Fibroblast of skin of left biceps (primary cell): ENCODE measurements at places on chromosomes 3 and 15.

- no peak for DNase-seq
These were observed 309.7 kb upstream of the GADL1 start for GRCh38 chr3:31203960-31204795.

GRCh38 chr3:25038271-25038670 lies 389.8 kb upstream of the RARB start:
- DNase-seq, result no peak

GRCh38 chr15:100665570-100665969 lies 63.2 kb downstream of the ASB7 start:
- no peak for DNase-seq

- DNase-seq, result no peak
These were observed 64.2 kb downstream of the SCAPER start for GRCh38 chr15:76840830-76841460.

DNA sequence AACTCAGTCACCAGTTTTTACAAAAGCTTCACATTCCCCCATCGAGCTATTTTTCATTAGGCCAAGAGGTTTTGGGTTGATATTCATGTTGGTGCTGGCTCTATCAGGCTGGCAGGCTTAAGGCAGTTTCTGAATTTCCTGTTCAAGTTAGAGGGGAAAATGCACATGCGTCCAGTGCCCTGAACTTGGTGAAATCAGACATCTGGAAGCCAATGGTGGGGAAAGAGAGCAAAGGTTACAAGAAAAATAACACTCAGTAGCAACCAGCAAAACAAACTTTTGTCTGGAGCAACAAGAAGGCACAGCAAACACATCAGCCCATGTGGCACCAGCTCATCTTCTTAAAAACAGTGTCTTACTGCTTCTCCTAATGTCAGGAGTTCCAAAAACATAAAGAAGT lies 155.6 kb upstream of the TSC22D2 start:
- no peak for DNase-seq

DNA sequence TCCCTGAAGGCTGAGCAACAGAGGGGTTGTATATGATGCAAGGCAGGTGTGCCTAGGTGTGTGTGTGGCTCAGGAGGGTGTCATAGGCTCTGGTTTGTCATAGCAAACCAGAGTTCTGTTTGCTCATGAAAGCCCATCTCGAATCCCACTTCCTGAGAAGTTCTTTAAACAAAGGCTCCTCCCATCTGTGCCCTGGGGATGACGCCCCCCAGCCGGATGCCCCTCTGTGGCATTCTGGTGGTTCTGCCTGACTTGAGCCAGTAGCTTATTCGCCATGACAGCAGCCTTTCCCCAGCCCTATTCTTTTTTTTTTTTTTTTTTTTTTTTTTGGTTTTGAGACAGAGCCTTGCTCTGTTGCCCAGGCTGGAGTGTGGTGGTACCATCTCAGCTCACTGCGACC lies 45.4 kb downstream of the PDIA5 start:
- no peak for DNase-seq

DNA sequence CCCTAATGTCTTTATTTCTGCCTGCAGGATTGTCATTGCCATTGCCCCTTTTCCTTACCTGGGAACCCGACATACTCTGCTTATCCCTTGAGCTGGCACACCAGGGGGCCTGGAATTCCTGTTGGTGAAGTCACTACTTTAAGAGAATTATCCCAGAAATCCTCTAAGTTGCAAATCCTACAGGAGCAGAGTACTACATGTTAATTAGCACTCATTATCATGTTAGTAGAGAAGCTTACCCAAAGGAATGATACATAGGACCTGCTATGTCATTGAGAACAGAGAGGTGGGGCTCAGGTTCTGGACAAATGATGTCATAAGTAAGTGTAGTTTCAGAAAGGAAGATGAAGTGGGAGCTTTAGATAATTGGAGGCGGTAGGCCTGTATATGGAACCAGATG lies 27.4 kb downstream of the SCG5 start:
- DNase-seq, result no peak

DNA sequence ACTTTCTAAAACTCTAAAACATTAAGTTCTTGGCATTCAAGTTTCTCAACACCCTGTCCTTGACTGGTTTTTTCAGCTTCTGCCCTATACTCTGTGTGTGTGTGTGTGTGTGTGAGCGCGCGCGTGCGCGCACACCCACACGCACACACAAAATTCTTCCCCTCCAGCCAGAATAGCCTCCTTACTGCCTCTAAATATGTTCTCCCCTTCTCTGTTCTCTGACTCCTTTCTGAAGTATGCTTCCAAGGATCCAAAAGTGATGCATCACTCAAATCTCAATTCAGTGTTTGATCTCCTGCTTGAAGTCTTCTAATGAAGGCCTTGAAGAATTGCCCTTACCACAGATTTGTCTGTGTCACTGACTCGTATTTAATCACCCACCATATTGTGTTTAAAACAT lies 129.8 kb downstream of the SLC25A26 start:
- no peak for DNase-seq

DNA sequence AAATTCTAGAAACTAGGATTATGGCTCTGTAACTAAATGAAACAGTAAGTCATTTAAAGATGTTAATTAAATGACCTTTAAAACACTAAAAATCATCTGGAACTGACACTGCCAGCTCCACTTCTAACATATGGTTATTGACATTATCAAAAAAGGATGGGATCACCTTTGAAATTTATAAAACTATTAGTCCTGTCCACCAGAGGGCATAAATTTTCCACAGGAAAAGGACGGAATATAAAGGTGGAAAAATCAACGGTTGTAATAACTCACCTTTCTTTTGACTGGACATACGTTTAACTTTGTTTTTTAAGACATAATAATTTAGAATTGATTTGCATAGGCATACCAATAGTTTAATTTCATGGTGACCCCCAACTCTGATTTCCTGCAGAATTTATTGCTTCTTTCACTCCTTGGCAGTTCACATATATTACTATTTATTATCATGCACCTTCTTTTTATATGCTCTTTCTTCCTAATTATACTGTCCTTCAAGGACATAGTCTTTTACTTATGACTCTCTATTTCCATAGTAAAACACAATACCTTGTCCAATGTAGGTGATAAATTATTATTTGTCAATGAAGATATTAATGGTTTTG lies 345.7 kb downstream of the CADM2 start:
- DNase-seq, result no peak

- DNase-seq, result no peak
These were observed 326.6 kb downstream of the NR2F2 start for GRCh38 chr15:96657096-96657495.

DNA sequence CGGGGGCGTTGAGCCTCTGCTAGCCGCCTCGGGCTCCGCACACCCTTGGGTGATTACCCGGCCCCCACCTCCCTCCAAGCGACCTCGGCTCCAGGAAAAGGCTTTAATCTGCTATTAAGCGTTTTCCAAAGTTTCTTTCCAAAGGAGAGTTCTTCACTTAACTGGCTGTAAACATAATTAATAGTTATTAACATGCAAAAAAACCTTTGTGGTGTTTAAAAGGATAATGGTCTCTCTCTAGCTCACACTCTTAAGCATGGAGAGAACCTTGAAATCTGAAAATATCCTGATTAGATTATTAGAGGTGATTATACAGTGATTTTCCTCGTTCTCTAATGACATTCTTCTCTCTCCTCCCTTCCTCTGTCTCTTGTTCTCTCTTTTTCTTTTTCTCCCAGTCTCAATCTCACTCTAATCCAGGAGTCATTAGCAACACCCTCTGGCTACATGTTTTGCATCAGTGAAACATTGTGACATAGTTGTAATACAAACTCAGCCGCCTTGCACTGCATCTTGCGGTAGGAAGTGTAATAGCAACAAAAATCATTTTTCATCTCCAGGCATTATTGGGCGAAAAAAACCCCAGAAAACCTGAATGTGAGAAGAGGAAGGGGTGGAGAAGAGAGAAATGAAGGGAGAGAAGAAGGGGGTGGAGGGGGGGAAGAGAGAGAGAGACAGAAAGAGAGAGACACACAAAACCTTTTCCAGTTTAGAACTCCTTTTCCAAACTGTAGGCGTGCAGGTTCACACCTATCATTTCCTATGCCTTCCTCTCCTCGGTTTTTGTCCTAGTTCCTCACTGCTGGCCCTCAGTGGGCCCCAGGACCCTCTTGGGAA lies 24.4 kb downstream of the NR2F2 start:
- DNase-seq, result peak; percentile 53

- no peak for DNase-seq
These were observed 13.6 kb upstream of the AHSG start for GRCh38 chr3:186599142-186599784.

DNA sequence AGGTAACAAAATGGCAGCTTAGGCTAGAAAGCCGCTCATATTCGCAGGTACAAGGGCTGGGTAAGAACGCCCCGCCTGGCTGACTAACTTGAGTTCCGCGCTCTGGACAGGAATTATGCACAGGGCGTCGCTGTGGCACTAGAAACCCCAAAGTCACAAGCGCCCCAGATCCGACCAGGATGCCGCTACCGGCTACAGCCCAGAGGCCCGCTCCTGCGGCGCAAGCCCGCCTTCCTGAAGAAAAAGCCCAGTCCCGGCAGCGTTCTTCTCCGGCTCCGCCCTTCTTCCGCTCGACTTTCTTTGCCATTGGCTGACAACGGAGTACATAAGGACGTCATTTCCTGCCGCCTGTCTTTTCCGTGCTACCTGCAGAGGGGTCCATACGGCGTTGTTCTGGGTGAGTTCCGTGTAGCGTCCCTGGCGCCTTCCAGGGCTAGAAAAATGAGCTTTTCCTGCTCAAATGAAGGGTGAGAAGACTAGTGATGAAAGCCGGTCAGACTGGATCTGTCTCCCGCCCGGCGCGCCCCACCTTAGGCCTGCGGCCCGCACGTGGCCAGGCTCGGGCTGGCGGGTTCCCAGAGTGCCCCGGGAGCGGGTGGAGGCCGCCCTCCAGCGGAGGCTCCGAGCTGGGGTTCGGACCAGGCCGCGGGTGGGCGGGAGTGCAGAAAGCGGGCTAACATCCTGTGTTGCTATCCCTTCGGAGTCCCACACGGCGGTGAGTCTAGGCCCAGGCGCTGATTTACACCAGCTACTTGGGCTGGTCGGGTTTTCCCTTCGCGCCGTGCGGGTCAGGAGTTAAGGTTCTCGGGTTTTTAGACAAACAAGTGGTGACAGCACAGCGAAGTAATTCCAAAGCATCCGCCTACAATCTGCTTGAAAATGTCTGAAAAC lies at the start of gene RPSA:
TSS of gene RPSA (plus strand) at position 353 of the 891 bp plus-strand sequence. CDS start 934 bp downstream, outside the sequence.
- peak; percentile 90 for DNase-seq
